ENCODE measurements at places on chromosomes 2 and 18. TPM values are rescaled to one million over a fixed set of nuclear protein-coding genes. Genes with fewer than 3 reads are reported as not detected.

The ZAP70 gene
- total RNA-seq: 0.70 TPM

DNA sequence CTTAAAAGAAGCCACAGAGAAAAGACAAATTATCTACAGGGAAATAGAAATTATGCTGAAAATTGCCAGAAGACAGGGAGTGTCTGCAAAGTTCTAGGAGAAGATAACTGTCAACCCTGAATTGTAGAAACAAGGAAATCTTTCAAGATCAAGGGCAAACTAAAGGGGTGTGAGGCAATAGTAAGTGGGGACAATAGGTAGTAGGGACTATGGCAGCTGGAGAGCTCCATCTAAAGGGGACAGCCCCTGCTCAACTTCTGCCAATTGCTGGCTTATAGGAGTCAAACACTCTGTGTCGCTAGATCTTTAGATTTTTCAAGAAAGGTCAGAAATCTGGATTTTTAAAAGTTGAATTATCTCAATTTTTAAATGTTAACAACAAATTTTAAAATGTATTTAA lies 10.1 kb upstream of the ST3GAL5 start:
- no peak for DNase-seq

- no peak for DNase-seq
Measured at GRCh38 chr2:18474700-18475099, 85.8 kb downstream of the RDH14 start.

DNA sequence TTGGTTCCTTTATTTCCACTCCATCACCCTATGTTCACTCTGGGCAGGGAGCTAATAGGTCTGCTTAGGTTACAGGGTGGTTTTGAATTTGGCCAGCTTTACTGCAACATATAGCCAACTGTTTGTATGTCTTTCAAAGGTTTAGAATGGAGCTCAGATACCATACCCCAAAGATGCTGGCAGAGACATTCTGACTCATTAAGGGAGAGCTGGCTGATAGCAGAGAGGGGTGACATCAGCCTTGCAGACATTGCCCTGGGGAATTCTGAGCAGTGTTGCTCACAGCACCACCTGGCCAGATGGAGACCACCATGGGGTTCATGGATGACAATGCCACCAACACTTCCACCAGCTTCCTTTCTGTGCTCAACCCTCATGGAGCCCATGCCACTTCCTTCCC lies 2.1 kb downstream of the PROKR1 start:
- DNase-seq: no peak

DNA sequence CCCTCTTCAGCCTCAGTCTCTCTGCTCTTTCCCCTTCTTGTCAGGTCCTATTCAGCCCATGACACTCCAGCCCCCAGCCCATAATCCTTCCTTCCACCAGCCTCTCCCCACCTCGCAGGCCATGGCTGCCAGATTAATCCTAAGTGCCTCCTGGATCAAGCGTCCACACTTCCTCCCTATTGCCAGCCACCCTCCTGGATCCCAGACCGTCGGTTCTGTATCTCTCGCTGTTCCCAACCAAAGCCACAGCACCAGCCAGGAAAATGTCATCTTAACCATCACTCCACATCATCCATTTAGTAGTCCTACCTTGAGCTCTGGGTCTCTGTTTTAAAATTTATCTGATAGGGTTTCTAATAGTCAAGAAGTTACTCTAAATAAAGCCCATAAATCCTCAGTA lies 49.5 kb downstream of the NDUFA10 start:
- no peak for DNase-seq

DNA sequence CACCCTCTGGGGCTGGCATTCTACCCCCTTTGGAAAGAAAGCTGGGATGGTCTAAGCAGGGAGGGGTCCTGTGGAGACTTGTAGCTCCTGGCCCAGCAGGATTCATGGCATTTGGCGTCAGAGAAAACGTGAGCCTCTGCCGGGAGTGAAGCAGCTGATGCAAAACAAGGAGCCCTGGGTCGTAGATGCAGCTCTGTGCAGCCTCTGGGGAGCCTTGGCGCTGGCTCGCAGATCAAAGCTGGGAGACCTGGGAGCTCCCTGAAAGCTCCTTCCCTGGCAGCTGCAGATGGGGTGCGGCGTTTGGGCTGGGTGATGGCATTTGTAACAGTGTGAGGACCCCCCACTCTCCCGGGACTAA lies 148.3 kb downstream of the KLHL29 start:
- no peak for DNase-seq

DNA sequence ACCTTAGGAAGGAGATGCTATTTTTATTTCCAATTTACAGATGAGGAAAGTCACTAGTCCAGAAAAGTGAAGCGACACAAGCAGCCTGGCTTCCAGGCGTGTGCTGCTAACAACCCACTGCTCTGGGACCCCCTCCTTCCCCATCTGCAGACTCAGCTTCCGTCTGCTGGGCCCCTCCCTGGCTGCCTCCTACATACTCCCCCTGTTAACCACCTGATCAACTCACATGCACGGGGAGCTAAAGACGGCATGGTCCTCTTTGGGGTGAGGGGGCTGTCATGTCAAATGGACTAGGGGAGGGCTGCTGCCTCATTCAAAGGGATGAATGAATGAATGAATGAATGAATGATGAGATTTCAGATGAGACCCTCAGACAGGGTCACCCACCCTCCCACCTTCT lies 184.2 kb downstream of the CTIF start:
- no peak for DNase-seq

DNA sequence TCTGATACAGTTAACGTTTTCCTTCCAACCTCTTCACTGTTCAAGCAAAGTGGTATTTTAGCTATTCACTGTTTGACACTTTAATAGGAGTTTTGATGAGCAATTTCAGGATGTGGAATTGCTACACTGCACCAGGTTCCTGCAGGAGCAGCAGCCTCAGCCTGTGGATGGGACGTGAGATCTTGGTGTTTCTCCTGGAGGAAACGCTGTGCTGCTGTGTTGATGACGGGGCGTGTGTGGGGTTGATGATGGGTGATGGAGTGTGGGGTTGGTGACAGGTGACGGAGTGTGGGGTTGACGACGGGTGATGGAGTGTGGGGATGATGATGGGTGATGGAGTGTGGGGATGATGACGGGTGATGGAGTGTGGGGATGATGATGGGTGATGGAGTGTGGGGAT lies 98.9 kb downstream of the RTP5 start:
- no peak for DNase-seq
